ENCODE measurements at places on chromosomes 6 and 20.

DNA sequence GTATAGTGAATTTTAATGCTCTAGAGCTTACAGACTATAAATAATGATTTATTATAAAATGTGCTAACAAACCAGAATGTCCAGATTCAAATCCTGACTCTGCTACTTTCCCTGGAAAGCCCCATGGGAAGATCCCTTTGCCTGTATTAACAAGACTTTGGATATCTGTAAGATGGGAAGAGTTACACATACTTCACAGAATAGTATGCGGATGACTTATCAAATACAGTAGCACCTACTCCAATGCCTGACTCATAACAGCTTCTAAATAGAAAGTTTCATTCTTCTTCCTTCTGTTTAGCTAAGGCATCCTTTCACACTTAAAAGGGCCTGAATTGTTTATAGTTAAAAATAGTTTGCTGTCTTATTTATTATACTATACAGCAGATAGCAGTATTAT is 166.3 kb downstream of the KCNQ5 start:
- H3K4me1 ChIP-seq, result peaks cover 16% of the 10 kb centered on the region
- no peak overlapping the region for H3K4me3 ChIP-seq
- H3K27me3 ChIP-seq, result no peaks in the 10 kb centered on the region
- H3K36me3 ChIP-seq, result no peaks in the 10 kb centered on the region

GRCh38 chr6:105135907-105136430 is 43.8 kb downstream of the POPDC3 start:
- no peaks in the 10 kb centered on the region for H3K27me3 ChIP-seq
- H3K27ac ChIP-seq, result no peak overlapping the region
- no peaks in the 10 kb centered on the region for H3K4me1 ChIP-seq
- no peak for DNase-seq
- H3K4me3 ChIP-seq, result no peak overlapping the region
- no peaks in the 10 kb centered on the region for H3K36me3 ChIP-seq

GRCh38 chr6:109460161-109460829 is 4.7 kb upstream of the MICAL1 start:
- DNase-seq, result no peak
- no peak overlapping the region for H3K27ac ChIP-seq
- H3K4me1 ChIP-seq, result peaks cover 23% of the 10 kb centered on the region
- H3K36me3 ChIP-seq, result peaks cover 15% of the 10 kb centered on the region

GRCh38 chr6:143598466-143599080 is 79.2 kb upstream of the PHACTR2 start:
- no peak for DNase-seq

- H3K36me3 ChIP-seq, result no peaks in the 10 kb centered on the region
- H3K27ac ChIP-seq, result no peak overlapping the region
- no peak for DNase-seq
- H3K4me1 ChIP-seq, result no peaks in the 10 kb centered on the region
Observed at GRCh38 chr6:125931733-125932450, 24.7 kb upstream of the HINT3 start.

DNA sequence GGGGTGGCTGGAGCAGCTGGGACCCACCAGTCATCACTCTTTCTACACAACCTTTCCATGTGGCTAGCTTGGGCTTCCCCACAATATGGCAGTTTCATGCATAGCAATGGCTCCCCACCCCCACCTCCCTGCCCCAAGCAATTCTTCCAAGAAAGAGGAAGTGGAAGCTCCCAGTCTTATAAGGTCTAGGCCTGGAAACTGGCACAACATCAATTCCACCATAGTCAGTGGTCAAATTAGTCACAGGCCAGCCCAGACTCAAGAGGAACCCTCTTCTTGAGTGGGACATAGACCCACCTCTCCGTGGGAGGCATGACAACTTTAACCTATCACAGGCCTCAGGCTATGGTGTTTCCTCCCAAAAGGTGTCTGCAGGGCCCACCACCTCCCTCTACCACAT is 17.7 kb downstream of the TGM6 start:
- no peaks in the 10 kb centered on the region for H3K4me1 ChIP-seq

DNA sequence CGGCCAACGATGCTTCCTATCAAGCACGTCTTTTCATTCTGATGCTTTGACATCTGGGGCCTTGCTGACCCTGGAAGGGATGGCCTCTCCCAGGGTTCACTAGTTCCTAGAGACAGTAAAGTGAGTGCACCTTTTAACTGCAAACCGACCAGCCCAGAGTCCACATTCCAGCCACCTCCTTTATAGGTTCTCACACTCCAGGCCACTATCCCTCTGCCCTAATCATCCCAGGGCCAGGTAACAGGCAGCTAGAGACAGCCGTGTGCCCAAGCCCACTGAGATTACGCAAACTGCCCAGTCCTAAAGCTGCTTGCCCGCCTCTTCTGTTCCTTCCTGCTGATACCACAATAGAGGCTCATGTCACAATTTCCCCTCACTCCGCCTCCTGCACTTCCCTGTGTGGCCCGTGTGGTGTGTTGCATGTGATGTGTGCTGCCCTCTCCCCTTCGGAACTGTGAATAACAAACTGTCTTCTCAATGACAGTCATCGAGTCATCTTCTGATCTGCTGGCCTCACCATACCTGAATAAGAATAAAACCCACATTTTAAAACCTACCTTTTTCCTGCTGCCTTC is 123.7 kb upstream of the EXOC2 start:
- DNase-seq, result no peak
- no peak overlapping the region for H3K4me3 ChIP-seq
- no peak overlapping the region for H3K27ac ChIP-seq

GRCh38 chr20:47985092-47985850 is 200.0 kb upstream of the SULF2 start:
- H3K36me3 ChIP-seq, result no peaks in the 10 kb centered on the region
- H3K4me1 ChIP-seq, result peaks cover 27% of the 10 kb centered on the region
- H3K4me3 ChIP-seq, result no peak overlapping the region
- DNase-seq, result peak; percentile 77
- H3K27ac ChIP-seq, result peak overlapping the region; percentile 42
- H3K27me3 ChIP-seq, result no peaks in the 10 kb centered on the region

DNA sequence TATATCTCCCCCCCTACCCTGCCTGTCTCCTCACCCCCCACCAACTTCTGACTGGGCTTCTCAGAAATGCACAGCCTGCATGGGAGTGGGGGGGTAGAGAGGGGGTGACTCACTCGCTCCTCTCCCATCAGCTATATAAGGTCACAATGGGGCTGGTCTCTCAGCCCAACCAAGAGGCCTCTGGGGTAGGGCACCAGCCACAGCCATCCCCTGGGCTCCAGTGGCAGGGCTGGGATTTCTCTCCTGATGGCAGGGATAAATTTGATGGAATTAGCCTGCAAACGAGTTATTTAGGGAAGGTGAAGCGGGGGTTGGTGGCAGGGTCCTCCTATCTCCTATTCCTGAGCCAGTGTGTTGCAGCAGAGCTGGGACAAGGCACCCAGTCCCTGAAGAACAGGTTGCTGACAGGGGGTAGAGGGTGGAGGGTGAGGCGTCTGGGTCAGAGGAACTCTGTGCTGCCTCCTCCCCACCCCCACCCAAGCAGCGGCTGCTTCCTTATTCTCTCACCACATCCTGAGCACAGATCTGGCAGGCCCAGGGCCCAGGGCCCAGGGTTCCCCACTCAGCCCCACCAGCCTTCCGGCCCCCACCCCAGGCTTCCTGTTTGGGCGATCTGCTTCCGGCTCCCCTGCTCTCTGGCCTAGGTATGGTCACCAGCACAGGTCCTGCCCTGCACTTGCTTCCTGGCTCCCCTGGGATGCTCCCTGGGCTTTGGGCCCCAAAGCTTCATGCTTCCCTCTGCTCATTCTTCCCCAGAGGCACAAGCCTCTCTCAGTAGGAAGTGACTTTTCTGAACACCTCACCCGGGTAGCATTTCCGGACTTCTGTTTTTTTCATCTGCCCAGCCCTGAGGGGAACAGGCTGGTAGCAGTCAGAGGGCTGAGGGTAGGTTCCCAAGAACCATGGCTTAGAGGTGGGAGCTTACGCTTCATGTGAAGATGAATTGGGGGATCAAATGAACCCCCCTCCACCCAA is 4.0 kb downstream of the PPP1R18 start:
- peak; percentile 84 for DNase-seq
- H3K36me3 ChIP-seq, result peaks cover 10% of the 10 kb centered on the region
- peak overlapping the region; percentile 89 for H3K27ac ChIP-seq
- peak overlapping the region; percentile 97 for H3K4me3 ChIP-seq
- H3K4me1 ChIP-seq, result peaks cover 58% of the 10 kb centered on the region
- no peaks in the 10 kb centered on the region for H3K27me3 ChIP-seq

DNA sequence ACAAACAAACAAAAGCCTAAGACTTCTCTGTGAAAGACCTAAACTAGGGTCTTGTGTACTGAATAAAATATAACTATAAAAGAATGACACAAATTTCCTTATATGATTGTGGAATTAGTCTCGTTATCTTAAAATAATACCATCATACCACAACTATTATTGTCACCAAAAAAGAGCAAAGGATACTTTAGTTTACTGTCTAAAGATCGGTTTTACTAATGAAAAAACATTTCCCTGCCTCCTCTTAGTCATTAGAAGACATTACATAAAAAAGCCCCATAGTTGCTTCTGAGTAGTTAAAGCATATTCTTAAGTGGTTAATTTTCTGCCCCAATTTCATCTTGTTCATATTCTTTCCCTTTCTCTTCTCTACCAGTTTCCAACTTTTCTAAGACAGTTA is 33.1 kb downstream of the PRL start:
- H3K4me1 ChIP-seq, result no peaks in the 10 kb centered on the region
- H3K27me3 ChIP-seq, result no peaks in the 10 kb centered on the region
- no peak for DNase-seq
- H3K27ac ChIP-seq, result no peak overlapping the region
- H3K4me3 ChIP-seq, result no peak overlapping the region

DNA sequence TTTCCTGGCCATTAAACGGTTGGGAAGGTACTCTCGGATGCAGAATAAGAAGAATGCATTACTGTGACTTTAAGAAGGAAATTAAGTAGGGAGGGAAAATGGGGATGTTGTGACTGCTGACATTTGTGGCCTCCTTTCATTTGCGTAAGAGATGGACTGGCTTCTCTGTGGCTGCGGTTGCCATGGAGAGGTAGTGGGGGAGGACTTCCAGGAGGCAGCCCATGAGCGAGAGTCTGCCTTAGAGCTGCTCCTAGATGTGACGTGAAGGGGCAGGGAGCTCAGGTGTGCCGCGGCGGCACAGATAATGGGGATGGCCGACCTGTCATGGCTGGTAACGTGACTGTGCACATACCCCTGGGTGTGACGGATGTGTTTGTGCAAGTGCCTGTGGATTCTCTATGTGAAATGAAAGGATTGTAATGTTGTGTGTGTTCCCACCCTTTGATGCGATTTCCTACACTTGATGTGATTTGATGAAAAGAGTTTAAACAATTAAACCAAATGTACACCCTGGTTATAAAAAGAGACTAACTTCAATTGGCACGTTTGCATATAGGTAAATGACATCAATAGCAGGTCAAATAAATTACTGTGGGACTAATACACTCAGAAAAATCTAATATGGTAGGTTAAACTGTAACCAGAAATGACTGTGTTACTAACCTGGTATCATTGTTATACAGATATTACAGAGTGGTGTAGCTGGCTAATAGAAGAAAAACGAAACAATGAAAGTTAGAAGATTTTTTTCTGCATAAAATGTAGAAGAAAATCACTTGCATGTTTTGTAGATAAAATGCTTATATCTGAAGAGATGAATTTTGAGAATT is 48.9 kb downstream of the HIVEP1 start:
- H3K27me3 ChIP-seq, result no peaks in the 10 kb centered on the region
- no peak for DNase-seq
- no peak overlapping the region for H3K27ac ChIP-seq
- peaks cover 12% of the 10 kb centered on the region for H3K4me1 ChIP-seq

GRCh38 chr6:54835176-54835575 is 11.4 kb upstream of the FAM83B start:
- no peak overlapping the region for H3K27ac ChIP-seq
- H3K36me3 ChIP-seq, result no peaks in the 10 kb centered on the region
- DNase-seq, result peak; percentile 23
- H3K27me3 ChIP-seq, result no peaks in the 10 kb centered on the region
- H3K4me1 ChIP-seq, result no peaks in the 10 kb centered on the region
- H3K4me3 ChIP-seq, result no peak overlapping the region

GRCh38 chr6:134816780-134817179 is 133.1 kb downstream of the ALDH8A1 start:
- no peaks in the 10 kb centered on the region for H3K27me3 ChIP-seq
- no peaks in the 10 kb centered on the region for H3K36me3 ChIP-seq
- peak; percentile 40 for DNase-seq
- no peak overlapping the region for H3K27ac ChIP-seq
- peaks cover 22% of the 10 kb centered on the region for H3K4me1 ChIP-seq
- no peak overlapping the region for H3K4me3 ChIP-seq

All from PC-3 (cell line).